Keratinocyte (primary cell): ENCODE measurements at places on chromosomes 7 and 10.
A peak's percentile ranks its signal among the peaks of the same experiment; 100 is the strongest.

GRCh38 chr10:124628676-124629021 lies 115.5 kb downstream of the FAM53B start:
- DNase-seq = no peak

DNA sequence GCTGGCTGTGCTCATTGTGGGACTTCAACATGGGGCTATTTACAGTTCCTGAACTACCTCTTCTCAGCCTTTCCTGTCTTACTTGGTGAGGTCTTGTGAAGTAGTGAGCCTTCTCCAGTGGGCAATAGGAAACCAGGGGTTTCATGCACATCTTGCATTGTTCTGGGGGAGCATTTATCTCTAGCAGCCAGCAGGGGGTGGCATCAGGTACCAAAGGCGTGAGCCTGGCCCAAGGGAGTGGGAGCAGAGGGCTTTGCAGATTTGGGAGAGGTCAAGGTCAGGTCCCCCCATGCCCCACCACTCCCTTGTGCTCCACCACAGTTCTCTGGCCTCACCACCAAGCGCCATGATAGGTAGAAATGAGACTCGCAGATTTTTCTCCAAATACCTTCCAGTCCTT lies 85.4 kb upstream of the NPTX2 start:
- DNase-seq = no peak

DNA sequence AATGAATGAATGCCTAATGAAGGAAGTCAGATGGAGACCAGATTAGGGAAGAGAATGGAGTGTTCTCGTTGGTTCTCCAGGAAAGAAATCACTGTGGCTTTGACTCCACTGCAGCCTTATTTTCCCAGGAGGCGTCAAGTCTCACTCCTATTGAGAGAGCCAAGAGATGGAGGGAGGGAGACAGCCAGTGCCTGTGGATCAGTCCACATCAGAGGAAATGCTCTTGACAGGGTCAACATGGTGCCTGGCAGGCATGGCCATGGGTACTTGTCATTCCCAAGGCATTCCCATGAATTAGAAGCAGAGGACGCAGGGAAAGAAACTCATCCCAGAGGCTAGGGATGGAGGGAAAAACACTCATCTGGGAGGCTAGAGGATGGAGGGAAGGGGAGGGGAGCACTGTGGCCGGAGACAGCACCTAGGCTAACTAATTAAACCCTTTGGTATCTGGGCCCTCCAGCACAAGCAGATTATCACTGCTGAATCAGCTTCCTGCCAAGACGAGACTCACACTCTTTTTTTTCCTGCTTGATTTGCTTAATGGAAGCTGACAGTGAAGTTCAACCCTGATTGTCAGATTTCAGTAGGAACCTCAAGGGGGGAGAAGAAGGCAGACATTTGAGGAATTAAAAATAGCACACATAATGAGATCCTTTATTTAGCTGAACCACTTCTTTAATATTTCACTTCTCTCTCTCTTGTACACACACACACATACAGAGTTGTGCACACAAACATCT lies 1233.2 kb upstream of the AUTS2 start:
- DNase-seq = no peak

GRCh38 chr7:101112233-101112632 lies 14.7 kb upstream of the SERPINE1 start:
- no peak for DNase-seq

DNA sequence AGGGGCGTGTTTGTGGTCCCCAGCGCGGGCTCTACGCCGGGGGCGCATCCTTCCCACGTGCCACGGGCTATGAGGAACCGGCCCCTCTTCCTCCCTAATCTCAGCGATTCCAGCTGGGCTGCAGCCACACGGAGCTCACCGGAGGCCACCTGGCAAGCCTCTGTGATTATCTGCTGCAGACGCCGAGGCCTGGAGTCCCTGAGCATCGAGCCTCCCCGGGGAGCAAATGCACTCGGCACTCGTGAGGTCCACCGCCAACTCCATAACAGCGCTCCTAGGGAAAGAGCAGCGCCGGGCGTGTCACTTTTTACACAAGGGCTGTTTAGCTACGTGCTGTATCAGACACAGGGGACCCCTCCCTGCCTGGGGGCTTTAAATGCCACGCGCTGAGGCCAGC lies 101.2 kb downstream of the DYNC2I1 start:
- DNase-seq = no peak

DNA sequence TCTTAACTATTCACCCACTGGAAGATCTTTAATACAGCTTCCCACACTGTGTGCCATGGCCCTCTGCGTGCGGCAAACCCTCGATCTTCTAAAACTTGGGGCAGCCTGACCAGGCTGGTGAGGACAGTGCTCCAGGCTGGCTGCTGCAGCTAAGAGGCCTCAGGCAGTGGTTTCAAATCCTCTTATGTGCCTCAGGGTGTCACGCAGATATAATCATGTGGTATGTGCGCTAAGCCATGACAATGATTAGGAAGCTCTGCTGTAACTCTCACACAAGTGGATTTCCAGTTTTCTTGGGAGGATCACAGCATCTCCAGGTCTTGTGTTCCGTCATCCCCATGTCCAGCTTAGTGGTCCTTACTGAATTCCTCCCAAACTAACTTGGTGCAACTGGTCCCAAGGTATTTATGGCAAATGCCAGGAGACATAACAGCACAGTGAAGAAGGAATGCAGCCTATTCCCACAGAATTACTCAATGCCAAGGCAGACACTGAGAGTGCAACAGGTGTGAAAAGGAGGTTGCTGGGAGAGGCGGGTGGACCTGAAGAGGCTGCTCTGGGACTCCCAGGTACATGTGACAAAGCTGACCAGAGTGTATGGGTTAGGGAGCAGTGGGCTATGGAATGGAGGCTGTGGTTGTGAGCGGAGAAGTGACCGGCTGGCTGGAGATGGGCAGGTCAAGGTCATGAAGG lies 2.3 kb downstream of the HPS1 start:
- DNase-seq = no peak

DNA sequence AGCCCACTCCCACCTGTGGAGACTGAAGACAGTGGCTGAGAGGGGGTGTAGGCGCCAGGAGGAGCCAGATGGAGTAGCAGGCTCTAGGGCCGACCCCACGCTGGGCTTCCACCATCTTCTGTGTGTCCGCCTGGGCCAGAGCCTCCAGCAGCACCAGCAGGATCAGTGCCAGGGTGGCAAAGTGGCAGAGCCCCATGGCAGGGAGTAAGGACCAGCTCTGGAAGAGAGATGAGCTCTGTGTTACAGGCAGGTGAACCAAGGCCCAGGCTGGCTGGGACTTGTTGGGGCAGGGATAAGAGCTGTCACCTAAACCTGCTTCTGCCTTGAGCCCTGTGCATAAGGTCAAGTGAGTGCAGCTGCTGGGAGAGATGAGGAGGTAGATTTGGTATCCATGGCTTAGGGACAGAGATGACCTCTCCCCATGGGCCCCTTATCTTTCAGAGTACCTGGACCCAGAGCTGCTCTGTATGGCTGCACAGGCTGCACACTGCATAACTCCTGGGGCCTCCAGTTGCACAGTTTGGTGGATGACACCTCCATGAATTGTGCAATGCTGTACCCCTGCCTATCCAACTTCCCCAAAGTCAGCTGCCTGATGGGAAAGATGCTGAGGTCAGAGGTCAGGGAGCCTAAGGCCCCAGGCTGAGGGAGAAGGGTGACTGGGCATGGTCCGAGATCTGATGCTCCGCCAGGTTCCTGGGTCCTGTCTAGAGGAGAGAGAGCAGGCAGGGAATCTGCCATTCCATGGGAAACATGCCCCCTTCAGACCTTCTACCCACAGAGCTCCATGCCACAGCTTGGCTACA lies 7.4 kb upstream of the SAMD8 start:
- DNase-seq = no peak

DNA sequence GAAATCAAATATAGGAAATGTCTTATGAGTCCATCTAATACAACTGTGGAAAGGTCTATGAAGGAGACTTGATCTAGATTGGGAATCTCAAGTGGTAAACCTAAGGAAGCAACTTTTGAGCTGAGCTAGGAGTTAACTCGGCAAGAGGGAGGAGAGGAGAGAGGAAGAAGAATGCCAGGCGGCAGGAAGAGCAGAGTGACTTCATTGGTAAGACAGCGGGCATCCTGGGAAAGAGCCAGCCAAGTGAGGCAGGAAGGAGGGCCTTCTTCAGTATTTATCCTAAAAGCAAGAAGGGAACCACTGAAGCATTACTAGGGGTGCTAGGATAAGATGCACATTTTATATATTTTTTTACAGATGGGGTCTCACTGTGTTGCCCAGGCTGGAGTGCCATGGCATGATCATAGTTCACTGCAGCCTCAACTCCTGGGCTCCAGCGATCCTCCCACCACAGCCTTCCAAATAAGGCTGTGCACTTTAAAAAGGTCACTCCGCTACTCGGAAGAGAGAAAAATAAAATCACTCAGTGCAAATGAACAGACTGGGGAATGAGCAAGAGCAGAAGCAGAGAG lies 2.0 kb downstream of the BCL7B start:
- no peak for DNase-seq

DNA sequence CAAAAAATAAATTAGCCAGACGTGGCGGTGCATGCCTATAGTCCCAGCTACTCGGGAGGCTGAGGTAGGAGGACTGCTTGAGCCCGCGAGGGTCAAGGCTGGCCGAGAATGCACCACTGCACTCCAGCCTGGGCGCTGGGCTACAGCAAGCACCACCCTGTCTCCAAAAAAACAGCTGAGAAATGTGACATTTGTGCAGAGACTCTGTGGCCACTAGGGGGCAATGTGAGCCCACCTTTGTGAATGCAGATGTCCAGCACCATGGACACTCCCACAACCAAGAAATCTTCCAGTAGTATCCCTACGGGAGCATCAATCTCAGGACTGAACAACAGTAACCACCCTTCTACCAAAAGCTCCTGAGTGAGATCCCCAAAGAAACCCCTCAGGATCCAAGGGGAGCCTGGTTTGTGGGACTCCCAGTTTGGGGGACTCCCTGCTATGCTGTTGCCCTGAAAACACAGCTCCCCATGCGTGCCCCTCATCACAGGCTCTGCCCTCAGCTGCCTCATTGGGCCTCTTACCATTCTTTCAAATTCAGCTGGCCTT lies 6.2 kb upstream of the AHCYL2 start:
- DNase-seq = peak; percentile 45

GRCh38 chr7:105639667-105640493 lies 58.6 kb upstream of the EFCAB10 start:
- no peak for DNase-seq
